Stimulated activated CD4-positive, alpha-beta T cell treated with anti-CD3 and anti-CD28 coated beads, Interleukin-1b, Interleukin-23, amount 100 ng/mL, for 1 hour (primary cell): ENCODE measurements at places on chromosomes 3 and 15.

GRCh38 chr3:49410846-49411534 is 786 bp downstream of the RHOA start:
- no peak for DNase-seq

DNA sequence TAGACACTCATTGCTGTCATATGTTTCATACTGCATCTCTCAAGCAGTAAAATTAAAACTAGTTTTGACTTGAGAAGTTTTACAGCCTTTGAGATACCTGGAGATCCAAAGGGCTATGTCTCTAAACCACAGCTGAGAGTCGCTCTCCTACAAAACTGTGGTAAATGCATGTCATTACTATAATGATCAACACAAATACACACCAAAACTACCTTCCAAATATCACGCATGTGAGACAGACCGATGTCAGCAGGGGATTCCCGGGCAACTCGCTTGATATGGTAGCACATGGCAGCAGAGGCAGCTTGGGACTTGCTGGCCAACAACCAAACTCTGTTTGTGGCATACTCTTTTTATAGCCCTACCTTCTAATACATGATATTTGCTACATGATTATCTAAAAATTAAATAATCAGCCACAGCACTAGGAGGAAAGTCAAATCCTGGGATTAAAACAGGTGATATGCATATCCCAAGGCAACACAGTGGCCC is 56.3 kb downstream of the PDZRN3 start:
- DNase-seq: no peak

GRCh38 chr3:149609595-149609994 is 48.2 kb downstream of the WWTR1 start:
- no peak for DNase-seq

DNA sequence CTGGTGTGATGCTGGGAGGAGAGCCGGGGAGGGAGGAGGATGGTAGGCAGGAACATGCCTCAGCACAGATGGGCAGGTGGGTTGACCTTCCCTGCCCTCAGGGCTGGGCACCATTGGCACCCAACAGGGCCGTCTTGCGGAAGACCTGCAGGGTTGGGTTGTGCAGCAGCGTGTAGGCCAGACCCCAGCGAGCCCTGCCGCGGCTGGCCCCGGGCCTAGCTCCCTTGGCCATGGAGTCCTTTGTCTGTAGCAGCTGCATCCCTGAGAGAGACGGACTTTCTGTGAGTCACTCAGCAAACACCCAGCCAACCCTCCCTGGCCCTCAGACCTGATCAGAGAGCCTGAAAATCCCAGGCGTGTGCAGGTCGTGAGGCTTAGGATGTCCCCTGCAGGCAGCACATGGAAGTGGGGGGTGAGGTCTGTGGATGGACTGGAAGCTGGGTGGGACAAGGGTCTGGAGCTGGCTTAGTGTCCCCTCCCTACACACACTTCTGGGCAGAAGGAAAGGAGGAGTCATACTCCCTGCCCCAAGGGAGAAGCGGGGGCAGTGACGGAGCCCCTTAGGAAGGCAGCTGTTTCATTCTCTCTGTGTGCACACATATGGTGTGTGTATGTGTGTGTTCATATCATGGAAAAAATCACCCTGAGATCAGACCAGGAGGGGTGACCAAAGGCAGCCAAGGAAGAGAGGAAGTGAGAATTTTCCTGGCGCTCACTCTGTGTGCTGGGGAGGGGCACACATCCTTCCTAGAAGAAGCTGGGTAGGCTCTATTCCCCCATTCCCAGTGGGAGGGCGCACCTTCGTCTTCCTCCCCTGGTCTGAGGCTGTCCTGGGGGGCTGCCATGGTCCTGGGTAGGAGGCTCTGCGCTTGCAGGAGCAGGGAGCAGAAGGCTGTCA is 6.7 kb downstream of the ISLR start:
- DNase-seq: no peak

- no peak for DNase-seq
Measured at GRCh38 chr3:189144645-189145044, 27.1 kb upstream of the TPRG1 start.
